ENCODE measurements at places on chromosomes 12 and 14. TPM values are rescaled to one million over a fixed set of nuclear protein-coding genes. Genes with fewer than 3 reads are reported as not detected.
A peak's percentile ranks its signal among the peaks of the same experiment; 100 is the strongest.

Gene OR6C3
- total RNA-seq = not detected

Gene PKP2
- total RNA-seq = 117 TPM

Gene RERG
- 0.85 TPM for total RNA-seq

Gene ESRRB
- 0.06 TPM for total RNA-seq

Gene RBP5
- total RNA-seq = 2.0 TPM

Gene FSCB
- not detected for total RNA-seq

Gene DHH
- total RNA-seq = 0.50 TPM

Gene SLC10A1
- total RNA-seq = not detected

Gene PTGER2
- total RNA-seq = 4.3 TPM

- DNase-seq = no peak
Measured at GRCh38 chr12:44532940-44533339, 343.2 kb downstream of the NELL2 start.

DNA sequence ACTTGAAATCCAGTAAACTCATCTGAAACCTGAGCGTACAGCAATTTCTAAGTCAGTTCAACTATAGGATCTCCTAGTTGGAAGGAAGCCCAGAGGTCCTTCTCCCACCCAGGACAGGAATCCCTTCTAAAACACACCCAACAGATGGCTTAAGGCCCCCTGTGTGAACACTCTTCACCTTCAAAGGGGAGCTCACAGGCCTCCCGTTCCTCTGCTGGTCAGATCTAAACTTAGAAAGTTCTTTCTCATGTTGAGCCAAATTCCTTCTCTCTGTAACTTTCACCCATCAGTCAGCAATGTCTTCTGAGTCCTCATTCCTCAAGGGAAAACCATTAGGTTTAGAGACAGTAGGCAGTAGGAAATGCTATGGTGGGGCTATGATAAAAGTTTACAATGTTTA lies 355.2 kb downstream of the PCNX1 start:
- DNase-seq = no peak

DNA sequence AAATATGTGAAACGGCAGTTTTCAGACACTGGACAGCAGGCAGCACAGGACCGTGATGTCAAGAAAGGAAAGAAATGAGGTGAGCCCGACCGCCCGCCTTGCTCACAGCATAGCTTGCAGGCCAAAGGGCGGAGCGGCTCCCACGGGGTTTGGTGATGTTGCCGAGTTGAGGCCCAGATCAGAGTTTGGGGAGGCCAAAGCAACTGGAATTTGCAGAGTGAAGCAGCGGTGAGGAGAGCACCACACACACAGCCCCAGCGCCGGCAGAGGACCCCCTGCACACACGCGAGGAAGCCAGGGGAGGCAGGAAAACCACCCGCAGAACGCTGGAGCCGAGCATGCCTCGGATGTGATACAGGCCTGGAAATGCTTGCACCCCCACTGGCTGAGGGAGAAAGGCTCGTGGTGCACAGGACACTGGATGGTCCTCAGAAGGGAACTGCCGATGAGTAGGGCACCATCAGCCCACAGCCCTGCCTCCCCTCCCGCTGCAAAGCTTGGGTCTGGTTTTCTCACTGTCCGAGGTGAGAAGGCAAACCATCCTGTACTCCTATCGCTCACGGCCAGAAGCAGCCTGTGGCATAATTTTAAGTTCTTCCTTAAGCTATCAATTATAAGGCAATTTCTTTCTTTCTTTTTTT lies 25.7 kb upstream of the PLD4 start:
- no peak for DNase-seq

GRCh38 chr12:25524366-25524765 lies 28.7 kb downstream of the LMNTD1 start:
- DNase-seq = no peak

GRCh38 chr12:54131641-54132280 lies 57.0 kb downstream of the SMUG1 start:
- no peak for DNase-seq

DNA sequence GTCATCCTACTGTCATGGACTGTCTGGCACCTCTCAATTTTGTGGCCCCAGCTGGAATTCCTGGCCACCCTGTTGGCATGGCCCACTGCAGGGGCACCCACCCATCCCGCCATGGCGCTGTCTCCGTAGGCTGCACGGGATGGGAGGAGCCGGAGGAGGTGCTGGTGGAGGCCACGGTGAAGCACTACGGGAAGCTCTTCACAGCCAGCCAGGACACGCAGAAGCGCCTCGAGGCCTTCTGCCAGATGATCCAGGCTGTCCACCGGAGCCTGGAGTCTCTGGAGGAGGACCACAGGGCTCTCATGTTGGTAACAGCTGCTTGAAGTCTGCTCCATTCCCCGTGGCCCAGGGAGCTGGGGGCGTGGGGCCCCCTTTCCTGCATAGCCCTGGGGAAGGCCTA lies 3.9 kb downstream of the CCDC197 start:
- no peak for DNase-seq

DNA sequence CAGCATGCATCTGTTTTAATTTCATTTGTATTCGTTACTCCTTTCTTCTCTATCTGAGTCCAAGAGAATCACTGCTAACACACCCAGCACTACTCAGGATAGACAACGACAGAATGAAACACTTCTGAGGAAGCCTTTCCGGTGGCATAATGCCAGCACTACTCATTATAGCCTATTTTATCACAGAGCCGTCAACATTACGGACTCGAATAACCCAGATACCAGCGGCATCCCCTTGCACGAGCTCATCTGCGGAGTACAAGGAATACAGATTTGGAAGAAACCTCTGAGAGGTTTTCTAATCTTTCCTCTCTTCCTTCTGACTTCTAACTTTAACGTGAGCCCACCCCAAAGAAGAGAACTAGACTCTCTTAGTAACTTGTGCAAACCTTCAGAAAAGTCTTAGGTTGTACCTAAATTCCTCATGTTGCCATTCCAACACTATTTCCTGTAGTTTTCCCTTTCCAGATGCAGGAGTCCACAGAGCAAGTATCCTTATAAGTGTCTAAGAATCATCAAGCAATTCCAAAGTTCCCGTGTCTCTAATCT lies 248.1 kb downstream of the APAF1 start:
- no peak for DNase-seq

DNA sequence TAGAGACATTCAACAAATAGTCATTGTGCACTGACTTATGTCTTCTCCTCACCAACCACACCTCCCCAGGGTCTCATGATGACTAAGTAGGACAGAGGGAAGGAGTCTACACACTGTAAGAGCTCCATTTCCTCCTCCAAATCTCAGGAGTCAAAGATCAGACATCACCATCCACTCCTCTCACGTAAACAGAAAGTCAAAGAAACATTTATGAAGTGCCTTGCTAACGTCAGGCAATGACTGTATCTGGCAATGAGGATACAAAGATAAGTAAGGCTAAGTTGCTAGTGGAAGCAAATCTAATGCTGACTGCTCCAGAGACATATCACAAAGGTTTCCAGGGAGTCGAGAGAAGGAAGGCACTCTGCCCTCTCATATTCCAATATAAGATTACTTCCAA lies 88.9 kb downstream of the SLC2A13 start:
- DNase-seq = peak; percentile 44

GRCh38 chr12:42237853-42238239 lies 202 bp downstream of the YAF2 start:
- DNase-seq = no peak

DNA sequence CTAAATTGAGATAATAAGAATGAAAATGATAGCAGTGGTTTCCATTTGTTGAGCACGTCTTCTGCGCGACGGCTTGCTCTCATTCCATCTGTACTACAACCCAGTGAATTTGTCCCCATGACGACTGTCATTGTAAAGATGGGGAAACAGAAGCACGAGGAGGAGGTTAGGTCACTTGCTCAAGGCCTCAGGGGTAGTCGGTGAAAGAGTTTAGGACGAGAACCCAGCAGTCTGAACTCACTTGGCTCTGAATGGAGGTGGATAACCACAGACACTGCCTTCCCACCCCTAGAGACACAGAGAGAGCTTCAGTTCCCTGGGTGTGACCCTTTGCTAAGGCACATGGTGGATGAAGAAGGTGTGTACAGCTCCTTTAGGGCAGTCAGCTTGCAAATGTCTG lies 30.9 kb upstream of the PLEKHG3 start:
- no peak for DNase-seq

DNA sequence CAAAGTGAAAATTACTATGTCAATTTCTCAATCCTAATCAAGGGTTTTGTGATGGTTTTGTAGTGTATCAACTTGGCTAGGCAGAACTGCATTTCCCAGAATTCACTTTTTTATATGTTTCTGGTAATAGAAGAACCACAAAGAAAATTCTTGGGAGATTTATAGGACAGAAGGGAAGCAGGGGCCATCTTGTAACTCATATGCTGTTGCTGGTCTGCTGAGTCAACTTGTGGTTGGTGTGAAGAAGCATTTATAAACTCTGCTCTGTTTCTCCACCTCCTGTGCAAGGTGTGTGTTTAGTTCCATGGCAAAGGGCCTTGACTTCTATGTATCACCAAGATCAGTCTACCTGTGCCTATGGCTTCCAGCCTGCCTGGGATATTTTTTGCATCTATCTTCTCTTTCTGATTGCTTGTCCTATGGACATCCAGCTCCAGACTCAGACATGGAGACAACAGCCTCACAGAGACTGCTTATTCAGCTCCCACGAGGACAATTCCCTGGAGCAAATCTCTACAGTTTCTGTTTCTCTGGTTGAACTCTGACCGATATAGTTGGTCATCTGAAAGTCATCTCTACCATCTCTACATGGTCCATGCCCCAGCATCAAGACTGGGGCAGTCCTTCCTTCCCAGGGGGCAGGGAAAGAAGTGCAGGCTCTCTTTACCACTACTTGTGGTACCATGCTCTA lies 364.3 kb upstream of the DDHD1 start:
- DNase-seq = no peak

GRCh38 chr14:99513946-99514551 lies 32.8 kb downstream of the CCNK start:
- no peak for DNase-seq

GRCh38 chr14:92489394-92490238 lies 24.0 kb upstream of the RIN3 start:
- no peak for DNase-seq

DNA sequence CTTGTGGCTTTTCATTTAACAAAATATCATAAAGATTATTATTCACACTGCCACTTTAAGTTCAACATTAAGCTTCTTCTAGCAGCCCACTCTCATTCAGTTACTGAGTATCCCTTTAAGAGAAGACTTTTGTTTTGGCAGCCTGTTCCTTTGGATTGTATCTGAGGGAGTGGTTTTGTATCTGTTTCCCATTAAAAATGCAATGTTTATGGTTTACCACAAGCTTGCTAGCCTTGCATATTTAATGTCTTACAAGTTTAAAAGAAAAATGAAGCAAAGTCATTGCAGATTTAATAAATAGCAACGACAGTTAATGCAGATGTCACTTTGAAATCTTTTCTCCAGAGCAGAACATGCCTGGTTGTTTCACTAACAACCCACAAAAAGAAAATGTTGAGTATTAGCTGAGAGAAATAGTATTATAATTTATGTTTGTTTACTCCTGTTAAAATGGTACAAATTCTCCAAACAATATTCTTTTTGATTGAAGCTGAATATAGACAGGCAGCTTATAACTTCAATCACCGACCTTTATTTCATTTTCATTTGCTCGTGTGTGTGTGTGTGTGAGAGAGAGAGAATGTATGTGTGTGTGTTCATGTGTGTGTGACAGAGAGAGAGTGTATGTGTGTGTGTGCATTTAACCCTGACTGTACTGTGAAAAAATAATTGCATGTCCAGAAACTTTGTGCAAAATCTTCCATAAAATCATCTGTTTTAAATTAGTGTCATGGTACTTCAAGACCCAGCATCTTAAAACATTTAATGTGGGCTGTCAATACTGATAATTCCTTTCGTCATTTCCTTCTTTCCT lies 1.8 kb downstream of the DCN start:
- no peak for DNase-seq

GRCh38 chr12:124496584-124496983 lies 70.8 kb downstream of the NCOR2 start:
- no peak for DNase-seq

- DNase-seq = no peak
Measured at GRCh38 chr14:24246765-24247212, 4.4 kb upstream of the TINF2 start.

DNA sequence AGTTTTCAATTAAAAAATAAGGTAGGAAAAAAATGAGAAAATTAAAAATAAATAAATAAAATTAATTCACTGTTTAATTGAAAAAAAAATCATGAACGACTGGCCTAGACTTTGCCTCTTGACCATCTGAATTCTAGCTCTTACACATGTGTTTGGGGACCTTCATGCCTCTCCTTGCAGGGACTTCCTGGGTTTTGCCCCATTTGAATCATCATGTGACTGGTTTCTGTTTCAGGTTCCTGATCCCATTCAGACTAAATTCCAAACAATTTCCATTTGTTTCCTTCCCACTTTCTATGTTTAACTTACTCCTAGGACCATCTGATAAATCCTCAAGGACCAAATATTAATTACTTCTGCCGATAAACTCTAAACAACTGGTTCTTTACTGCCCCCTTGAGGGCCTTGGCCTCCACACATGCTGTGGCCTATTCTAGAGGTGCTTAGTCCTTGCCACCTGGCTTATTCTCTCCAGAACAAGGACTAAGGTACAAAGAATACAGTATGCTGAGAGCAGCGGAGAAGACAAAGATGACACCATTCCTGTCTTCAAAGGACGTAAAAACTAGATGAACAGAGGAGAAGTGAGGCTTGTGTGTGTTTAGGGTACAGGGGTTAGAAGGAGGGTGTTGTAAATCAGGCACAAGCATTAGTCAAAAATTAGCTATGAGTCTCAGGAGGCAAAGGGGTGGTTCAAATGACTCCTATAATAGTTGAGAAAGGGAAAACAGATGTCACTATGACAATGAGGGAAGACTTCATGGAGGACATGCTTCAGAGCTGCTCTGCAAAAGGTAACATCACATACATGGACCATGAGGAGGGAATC lies 125.8 kb upstream of the AVPR1A start:
- DNase-seq = peak; percentile 12

GRCh38 chr12:13027032-13027431 lies 17.1 kb upstream of the FAM234B start:
- DNase-seq = no peak

Data from left colon (tissue), 2 donors.